Hepatic stellate cell (primary cell): ENCODE measurements at places on chromosomes 2 and 18.

- no peak for DNase-seq
Measured at GRCh38 chr2:173397539-173397938, 42.9 kb downstream of the CDCA7 start.

DNA sequence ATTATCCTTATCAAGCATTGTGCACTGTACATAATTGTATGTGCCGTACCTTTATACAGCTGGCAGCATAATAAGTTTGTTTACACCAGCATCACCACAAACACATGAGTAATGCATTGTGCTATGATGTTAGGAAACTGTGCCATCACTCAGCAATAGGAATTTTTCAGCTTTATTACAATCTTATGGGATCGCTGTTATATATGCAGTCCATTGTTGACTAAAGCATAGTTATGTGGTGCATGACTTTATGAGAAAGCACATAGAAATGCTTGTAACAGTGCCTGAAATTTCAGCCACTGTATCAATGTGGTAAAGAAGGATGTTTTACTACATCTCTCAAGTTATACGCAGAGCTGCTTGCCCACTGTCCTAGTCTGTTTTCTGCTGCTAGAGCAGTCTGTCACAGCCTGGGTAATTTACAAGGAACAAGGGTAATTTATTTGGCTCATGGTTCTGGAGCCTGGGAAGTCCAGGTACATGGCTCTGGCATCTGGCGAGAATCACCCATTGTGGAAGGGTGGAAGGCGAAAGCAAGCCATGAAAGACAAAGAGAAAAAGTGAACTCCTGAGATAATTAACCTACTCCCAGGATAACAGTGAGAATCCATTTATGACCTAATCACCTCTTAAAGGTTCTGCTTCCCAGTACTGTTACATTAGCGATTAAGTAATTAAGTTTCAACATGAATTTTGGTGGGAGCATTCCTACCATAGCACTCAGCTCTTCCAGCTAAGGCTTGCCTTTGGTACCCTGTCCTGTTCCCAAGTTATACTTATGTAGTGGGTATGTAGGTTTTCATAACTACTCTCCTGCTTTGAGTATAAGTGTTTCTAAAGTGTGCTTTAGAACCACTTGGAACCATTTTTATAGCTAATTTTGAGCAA is 4.6 kb downstream of the MAP3K20 start:
- peak; percentile 40 for DNase-seq

DNA sequence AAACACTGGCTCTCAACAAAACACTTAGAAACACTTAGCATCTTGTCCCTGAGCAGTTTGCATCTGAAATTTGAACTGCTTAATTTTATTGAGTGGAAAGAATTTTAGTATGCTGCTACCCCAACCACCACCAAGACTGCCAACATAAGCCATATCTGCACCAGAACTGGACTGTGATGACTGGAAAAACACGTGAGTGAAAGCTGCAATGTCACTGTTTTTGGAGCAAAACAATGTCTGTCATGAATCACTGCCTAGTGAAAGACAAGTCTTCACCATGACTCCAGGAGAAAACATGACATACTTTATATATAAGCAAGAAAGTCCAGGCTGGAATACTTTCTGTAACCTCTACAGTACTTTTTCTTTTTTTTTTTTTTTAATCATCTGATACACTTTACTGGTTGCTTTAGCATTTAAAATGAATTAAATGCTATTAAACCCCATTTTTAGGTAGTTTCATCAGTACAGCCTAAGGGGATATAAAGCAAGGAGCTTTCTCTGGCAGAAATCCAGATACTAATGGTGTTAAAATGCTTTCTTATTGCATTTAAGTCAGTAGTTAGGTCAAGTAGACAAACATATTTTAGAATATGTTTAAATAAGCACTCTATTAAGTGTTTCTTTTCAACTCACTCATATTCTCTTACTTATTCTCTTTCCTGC is 2129.4 kb upstream of the PIK3C3 start:
- DNase-seq = no peak

DNA sequence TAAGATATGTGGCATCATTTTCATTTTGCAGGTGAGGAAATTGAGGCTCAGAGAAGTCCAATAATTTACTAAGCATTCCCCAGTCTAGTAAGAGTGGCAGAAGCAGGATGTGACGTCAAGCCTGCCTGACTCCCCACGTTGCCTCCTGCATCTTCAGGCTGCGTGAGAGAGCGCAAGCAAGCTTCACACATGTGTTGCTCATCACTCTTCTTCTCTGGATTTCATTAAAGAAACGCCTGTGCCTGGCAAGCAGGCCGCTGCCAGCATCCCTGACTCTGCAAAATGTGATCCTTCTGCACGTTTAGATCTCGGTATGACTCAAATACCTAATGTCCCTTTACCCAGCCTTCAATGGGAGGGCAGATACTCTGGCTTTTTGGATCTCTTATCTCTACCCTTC is 96.8 kb downstream of the PRKCE start:
- no peak for DNase-seq

DNA sequence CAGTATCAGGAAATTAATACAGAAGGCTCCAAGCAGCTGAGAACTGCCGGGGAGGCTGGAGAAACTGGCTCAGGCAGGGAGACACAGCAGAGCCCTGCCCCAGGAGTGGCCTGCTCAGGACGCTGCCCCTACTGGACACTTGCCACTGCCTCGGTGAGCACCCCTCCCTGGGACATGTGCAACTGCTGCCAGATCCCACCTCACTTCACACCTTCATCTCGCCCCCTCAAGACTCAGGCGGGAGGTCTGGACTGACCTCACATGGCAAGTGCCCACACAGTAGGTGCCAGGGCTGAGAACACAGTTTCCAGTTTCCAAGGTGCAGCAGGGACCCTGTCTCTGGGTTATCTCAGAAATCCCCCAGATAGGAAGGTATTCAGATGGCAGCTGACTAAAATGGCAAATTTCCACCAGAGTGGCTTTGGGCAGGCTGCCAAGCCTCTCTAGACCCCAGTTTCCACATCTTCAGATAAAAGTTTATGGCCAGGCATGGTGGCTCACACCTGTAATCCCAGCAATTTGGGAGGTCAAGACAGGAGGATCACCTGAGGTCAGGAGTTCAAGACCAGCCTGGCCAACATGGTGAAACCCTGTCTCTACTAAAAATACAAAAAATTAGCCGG is 33.7 kb upstream of the LBH start:
- no peak for DNase-seq

DNA sequence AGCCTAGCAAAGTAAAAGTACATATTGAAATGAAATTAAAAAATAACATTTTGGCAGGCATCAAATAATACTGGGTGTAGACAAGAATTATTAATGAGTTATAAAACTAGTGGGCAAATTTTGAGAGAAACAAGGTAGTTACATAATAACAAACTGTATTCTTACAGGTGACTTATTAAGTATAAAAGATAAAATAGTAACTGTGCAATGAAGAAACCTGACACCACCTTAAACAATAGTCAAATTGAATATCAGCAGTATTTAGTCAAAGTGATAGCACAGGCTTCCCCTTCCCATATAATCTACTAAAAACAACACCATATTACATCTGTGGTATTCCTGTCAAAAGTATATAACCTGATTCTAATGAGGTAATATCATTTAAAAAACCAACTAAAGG is 1099.8 kb upstream of the CRIM1 start:
- DNase-seq = no peak

DNA sequence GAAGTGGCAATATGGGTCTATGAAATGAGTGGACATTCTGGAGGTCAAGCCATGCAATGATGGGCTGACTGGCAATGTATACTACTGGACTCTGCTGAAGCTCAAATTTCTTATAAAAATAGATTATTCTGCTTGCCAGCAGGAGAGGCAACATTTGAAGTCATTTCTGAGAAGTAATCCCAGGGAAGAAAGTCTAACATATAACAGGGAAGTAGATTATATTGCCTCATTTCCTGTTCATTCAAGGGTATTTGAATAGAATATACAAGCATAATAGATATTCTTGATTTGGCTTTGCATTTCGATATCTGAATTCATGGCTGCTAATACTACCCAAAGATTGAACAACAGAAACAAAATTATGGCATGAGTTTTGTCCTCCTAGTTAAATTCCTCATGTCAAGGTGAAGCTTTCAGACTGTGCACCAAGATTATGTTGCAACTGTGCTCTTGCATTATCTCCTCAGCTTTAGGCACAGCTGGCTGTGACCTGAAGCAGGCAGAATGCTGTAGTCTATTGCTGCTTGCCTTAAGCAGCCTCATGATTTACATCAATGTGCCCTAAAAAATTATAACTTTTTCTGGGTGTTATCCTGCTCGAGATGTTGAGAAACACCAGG is 13.3 kb upstream of the TMX3 start:
- DNase-seq = no peak

GRCh38 chr2:38064801-38065501 is 11.0 kb downstream of the CYP1B1 start:
- no peak for DNase-seq

GRCh38 chr2:10978090-10978670 is 66.4 kb downstream of the KCNF1 start:
- DNase-seq = no peak

- no peak for DNase-seq
Measured at GRCh38 chr18:11521853-11522252, 87.5 kb upstream of the SLC35G4 start.

GRCh38 chr2:133458280-133458679 is 110.0 kb downstream of the NCKAP5 start:
- no peak for DNase-seq

DNA sequence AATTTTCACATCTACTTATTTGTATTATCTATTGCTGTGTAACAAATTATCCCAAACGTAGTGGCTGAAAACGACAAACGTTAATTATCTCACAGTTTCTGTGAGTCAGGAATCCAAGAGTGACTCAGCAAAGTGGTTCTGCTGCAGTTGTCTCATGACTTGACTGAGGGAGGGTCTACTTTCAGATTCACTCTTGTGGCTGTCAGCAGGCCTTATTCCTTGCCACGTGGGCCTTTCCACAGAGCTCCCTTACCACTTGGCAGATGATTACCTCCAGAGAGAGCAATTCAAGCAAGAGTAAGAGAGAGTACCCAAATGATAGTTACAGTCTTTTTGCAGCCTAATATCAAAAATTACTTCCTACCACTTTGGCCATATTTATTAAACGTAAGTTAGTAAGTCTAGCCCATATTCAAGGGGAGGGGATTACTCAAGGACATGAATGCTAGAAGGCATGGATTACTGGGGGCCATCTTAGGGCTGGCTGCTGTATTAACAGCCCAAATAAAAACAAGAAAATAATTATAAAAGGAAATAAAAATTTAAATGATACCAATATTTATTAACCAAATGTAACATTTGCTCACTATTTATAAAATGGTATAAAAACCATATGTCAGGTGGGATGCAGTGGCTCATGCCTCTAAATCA is 48.7 kb upstream of the NBEAL1 start:
- peak; percentile 6 for DNase-seq

- DNase-seq = no peak
Measured at GRCh38 chr2:169036736-169037440, 5.8 kb upstream of the ABCB11 start.

GRCh38 chr18:58495207-58495606 is 133.7 kb downstream of the ALPK2 start:
- DNase-seq = no peak

- no peak for DNase-seq
Measured at GRCh38 chr2:197383825-197384224, 51.0 kb downstream of the SF3B1 start.

DNA sequence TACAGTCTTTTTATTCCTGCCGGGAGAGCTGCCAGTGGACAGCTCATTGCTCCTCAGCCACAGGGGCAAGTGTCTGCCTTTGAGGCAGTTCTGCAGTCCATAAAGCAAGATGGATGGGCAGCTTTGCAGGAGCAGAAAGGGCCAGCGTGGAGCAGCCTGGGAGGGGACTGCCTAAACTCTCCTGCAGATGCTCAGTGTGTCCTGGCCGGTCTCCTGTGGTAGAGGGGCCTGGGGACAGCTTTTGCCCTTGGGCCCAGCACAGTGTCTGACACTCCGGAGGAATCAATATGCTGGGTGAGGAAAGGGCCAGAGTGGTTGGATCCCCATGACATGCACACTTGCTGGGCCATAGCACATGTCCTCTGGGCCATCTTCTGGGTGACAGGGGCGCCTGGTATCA is 65.7 kb upstream of the DAPL1 start:
- DNase-seq = no peak
